ENCODE measurements at places on chromosomes 2 and 18.
A peak's percentile ranks its signal among the peaks of the same experiment; 100 is the strongest.

- no peak for DNase-seq
Measured at GRCh38 chr2:66929632-66930338, 467.3 kb upstream of the ETAA1 start.

DNA sequence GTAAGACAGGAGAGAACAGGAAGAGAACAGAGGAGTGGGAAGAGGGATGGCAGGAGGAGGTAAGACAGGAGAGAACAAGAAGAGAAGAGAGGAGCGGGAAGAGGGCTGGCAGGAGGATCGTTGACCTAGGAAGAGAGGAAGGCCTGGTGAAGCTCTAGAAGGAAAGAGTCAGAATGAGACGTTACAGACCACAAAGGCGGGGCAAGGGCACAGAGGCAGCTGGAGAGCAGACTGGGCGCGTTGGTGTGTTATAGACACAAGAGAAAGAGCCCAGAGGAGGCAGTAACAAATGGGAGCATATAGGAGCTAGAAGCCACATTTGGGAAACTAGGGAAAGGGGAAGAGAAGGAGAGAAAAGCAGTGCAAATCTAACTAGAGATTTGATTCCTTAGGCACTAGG lies 26.6 kb downstream of the PTRHD1 start:
- DNase-seq: no peak

DNA sequence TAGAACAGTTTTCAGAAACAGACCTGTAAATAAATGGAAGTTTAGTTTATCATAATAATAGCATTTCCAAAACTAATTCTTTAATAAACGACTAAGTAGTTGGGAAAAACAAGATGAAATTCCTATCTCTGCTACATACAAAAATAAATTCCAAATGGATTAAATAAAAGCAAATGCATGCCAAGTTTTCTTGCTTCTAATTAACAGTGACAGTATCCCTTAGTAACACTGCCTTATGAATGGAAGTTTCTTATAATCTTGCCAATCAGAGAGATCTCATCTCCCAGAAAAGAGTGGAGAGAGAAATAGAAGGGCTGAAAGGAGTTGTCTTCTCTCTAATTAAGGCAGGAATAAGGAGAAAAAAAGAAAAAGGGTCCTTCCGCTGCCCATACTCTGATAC lies 133.9 kb downstream of the GFPT1 start:
- DNase-seq: no peak

DNA sequence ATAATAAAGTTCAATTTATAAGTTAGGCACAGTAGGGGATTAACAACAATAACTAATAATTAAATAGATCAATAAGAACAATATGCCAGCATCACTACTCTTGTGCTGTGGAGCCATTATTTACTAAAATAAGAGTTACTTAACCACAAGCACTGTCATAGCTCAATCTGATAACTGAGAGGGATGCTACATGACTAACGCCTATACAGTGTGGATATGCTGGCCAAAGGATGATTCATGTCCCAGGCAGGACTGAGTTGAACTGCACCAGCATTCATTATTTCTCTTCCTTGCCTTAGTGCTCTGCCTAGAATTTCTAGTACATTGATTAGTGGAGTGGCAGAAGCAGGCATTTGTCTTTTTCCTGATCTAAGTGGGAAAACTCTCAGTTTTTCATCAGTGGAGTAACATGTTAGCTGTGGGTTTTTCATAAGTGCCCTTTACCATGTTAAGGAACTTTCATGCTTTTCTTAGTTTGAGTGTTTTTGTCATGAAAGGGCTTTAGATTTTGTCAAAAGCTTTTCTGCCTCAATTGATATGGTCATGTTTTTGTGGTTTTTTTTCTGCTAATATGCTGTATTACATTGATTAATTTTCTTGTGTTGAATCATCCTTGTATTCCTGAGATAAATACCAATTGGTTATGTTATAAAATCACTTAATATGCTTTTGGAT lies 21.7 kb downstream of the KIAA1328 start:
- DNase-seq: no peak

DNA sequence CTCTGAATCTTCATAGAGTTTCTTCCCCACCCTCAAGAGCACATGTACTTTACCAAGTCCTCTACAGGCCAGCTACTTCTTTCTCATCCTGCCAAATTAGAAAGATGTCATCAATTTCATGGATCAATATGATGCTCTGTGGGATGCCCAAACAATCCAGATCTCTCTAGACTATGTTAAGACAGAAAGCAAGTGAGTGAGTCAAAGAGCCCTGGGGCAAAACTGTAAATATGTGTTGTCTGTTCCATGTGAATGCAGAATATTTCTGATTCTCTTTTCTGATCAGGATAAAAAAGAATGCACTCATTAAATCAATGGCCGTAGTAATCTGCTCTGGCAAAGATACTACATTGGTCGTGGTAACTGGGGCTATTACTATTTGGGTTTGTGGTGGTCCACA lies 53.1 kb upstream of the ROCK2 start:
- DNase-seq: no peak

GRCh38 chr18:45137087-45137419 lies 456.4 kb downstream of the SETBP1 start:
- DNase-seq: no peak

DNA sequence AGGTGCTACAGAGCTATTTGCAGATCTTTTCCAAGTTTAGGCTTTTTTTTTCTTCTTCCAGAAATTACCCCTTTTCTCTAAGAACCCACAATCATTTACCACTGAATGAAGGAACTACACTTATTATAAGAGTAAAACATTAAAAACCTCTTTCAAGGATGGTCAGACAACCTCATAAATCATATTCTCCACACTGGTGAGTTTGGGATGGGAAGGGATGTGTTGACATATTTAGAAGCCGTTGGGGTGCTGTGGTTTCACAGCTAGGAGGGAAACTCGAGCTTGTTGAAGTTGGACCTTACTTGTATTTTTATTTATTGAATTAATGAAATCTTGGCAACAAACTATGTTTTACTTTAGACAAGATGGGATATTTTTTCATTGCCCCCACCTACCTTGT lies 289.4 kb upstream of the MEIS1 start:
- DNase-seq: no peak

GRCh38 chr2:189297446-189297845 lies 117.9 kb upstream of the COL5A2 start:
- DNase-seq: no peak

DNA sequence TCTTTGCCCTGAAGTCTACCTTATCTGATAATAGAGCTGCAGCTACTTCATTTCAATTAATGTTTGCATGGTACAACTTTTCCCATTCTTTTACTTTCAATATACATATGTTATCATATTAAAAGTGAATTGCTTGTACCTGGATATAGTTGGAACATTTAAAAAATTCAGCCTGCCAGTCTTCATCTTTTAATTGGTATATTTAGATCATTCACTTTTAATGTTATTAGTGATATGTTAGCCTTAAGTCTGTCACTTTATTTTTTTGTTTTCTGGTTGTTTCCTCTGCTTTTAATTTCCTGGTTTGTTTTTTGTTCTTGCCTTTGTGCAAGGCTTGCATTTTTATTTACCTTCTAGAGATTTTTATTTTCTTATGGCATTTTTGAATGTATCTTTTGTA lies 158.2 kb downstream of the GALNT1 start:
- no peak for DNase-seq

DNA sequence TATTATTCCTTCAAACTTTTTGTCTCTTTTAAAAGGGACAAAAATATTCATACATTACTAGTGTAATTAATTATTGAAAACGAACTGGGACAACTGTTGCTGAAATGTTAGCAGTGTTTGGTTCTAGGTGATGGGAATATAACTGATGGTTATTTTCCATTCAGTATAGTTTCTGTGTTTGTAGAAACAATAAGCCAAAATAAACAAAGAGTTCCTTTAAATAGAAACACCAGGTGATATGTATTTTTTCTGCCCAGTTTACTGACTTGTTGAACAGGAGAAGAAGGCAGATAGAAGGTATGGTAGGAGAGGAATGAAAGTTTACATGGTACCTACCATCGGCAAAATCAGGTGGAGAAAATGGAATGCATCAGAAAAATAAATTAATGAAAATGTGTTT lies 74.2 kb downstream of the LYPD6B start:
- no peak for DNase-seq

DNA sequence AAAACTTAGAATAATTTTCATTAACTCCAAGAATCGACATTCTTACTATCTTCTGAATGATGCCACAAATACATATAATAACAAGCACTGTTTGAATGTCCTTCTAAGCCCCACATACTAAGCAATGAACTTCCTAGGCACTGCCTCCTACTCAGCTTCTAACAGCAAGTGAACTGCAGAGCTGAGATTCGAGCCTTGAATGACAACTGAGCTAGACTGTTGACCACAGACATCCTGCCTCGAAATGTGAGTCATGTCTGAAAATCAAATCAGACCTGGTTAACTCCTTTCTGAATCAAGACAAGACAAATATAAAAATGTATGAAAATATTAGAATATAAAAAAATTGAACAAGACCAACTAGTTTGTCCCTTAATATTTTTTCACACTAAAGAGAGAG lies 108.1 kb downstream of the MYT1L start:
- no peak for DNase-seq

GRCh38 chr2:63587814-63588384 lies 378 bp downstream of the WDPCP start:
- no peak for DNase-seq

GRCh38 chr2:127515383-127515915 lies 10.8 kb downstream of the IWS1 start:
- DNase-seq: no peak

- no peak for DNase-seq
Measured at GRCh38 chr2:15825276-15825980, 114.9 kb upstream of the MYCN start.

- no peak for DNase-seq
Measured at GRCh38 chr2:186551323-186552050, 38.4 kb upstream of the ITGAV start.

GRCh38 chr18:41226186-41226585 lies 728.8 kb upstream of the PIK3C3 start:
- no peak for DNase-seq

- DNase-seq: no peak
Measured at GRCh38 chr2:191747170-191747530, 69.2 kb downstream of the NABP1 start.

- no peak for DNase-seq
Measured at GRCh38 chr18:58507880-58508279, 121.0 kb downstream of the ALPK2 start.

- peak; percentile 62 for DNase-seq
Measured at GRCh38 chr2:102301867-102302362, 9.4 kb upstream of the IL1RL1 start.

DNA sequence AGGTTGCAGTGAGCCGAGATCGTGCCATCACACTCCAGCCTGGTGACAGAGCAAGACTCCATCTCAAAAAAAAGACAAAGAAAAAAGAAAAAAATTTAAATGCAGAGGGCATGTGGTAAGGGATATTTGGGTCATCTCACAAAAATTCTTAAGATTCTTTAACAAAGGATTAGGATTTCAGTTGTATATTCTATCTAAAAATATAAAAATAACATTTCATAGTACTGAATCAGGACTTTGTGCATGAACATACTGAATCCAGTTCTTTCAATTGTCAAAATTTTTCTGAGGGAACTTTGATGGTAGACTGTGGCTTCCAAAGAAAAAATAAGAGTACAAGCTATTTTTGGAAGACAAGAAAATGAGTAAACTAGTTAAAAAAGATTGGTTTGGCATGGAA lies 6.5 kb upstream of the PPP3R1 start:
- no peak for DNase-seq

DNA sequence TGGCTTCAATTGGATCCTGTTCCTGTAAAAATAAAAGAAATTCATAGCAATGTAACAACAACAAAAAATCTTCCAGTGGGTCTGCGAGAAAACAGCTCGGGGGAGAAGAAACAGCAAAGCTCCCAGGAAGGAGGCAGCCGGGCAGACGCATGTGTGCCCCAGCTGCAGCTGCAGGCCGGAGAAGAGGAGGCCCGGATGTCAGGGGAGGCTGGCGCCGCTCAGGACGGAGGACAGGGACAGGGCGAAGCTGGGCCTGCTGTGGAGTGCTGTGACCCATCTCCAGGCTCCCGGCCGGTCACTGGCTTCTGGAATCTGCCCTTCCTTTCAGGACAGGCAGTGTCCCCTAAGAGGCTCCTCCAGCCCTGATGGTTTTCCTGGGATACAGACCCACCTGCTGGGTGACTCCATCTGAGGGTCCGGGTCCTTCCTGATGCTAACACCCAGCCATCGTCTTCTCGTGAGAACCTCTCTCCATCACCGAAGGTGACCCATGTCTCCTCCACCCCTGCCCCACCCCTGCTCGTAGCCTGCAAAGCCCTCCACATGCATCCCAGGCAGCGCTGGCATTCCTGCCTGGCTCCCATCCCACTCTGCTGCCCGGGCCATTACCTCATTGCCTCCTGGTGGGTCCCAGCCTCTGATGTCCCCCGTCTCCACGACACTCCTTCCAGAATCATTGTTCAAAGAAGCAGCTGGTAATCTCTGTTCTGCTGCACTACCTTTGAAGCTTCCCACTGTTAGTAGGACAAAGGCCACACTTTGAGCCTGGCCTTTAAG lies 145.4 kb upstream of the TWIST2 start:
- no peak for DNase-seq

GRCh38 chr2:64698668-64699444 lies 45.1 kb upstream of the SERTAD2 start:
- no peak for DNase-seq

DNA sequence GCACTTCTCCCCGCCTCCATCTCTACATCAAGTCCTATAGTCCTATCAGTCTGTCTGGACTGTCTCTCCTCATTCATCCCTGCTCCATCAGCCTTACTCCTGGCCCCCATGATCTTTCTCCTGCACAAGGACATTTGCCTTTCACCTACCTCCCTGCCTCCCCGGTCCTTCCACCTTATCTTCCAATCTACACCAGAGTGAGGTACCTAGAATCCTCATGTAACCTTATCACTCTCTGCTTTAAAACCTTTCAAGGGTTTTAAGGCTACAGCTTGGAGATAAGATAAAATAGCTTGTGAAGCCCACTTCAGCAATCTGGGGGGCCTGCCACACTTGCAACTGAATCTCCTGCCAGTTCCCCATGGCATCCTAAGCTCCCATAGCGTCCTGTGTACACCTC lies 12.8 kb downstream of the CDC42EP3 start:
- DNase-seq: no peak

GRCh38 chr18:52441794-52442193 lies 101.8 kb downstream of the DCC start:
- no peak for DNase-seq

DNA sequence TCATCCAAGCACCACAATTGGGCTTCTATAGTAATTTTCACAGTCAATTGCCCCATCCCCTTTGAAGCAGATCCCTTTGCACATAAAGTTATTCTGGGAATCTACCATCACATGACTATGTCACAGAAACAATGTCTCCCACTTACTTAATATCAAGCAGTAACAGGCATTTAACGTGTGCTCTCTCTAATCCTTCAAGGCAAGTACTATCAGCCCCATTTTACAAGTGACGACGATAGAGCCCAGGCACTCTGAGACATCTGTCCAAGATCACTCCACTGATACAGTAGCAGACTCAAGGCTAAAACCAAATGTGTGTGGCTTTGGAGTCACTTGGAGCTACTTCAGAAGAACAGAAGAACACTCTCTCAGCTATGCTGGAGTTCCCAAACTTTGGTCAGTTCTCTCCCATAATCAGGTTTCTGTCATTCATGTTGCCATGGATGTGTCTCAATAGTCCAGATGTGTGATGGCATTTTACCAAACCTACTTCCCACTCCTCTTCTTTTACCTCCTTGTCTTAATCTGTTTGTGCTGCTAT lies 39.7 kb downstream of the PID1 start:
- no peak for DNase-seq

GRCh38 chr2:147665105-147665504 lies 179.7 kb upstream of the ACVR2A start:
- DNase-seq: no peak

All from stimulated activated naive B cell treated with anti-CD40 and anti-IgM and Interleukin-4, amounts not matched to agents 10 μg/mL and 1 μg/mL and 100 μg/mL, for 72 hours (primary cell).